GM12891 (cell line): ENCODE measurements at places on chromosomes 1 and 21.
A peak's percentile ranks its signal among the peaks of the same experiment; 100 is the strongest.

DNA sequence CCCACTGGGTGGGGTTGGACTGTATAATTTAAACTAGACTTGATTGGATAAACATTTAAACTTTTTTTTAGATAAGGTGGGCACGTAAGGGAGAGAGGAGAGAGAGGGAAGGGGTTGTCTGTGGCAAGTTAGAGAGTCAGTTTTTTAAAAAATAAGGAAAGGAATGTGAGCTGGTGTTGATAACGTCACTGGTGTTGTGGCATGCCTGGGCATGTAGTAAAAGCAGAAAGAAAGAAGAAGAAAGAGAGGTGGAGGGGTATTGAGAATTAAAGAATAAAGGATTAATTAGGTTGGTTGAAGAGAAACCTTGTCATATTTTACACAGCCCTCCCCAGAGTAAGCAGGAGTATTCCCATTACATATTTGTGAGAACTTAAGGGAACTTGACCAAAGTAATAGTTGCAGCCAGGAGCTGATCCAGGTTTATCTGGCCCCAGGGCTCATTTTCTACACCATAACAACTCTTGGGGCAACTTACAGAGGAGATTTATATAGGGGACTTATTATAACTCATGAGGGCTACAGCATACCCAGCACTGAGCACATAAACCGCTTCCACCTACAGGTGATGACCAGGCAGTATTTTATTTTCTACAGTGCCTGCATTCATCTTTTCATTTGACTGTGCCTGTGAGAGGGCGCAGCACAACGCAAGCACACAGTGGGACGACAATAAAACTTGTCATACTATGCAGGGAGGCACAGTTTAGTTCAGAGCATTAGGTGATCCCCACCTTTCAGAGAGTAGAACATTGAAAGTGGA is 70.2 kb downstream of the CCDC30 start:
- no peak for DNase-seq

DNA sequence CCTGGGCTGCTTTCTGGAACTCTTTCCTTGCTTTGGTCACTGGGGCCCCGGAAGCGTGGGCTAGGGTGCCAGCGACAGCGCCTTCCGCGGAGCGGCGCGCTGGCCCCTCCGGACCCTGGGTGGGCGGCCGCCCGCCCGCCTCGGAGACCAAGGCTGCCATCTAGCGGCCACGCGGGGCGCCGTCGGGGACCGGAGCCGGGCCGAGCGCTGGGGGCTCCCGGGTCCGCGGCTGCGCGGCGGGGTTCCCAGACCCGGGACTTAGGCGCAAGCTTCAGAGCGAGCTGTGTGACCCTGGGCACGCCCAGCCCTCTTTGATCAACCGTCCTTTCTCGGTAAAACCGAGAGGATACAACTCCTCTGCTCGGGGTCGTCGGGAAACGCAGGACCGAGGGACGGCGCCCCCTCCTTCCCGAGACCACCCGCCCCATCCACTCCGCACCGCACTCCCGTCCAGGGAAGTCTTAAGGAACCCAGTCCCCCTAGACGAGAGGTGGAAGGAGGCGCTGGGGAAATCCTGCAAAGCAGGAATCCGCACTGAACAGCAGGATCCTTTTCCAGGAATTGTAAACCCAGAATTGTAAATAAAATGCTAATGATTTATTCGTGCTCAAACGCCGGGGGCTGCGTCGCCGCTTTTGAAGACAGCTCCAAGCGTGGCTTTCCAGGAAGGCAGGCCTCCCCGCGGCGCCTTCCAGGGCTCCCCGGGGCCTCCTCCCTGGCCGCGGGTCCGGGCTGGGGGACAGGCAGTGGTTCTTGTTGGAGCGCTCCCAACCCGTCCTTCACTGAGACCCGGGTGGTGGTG is 41.2 kb downstream of the RRAGC start:
- peak; percentile 71 for DNase-seq

DNA sequence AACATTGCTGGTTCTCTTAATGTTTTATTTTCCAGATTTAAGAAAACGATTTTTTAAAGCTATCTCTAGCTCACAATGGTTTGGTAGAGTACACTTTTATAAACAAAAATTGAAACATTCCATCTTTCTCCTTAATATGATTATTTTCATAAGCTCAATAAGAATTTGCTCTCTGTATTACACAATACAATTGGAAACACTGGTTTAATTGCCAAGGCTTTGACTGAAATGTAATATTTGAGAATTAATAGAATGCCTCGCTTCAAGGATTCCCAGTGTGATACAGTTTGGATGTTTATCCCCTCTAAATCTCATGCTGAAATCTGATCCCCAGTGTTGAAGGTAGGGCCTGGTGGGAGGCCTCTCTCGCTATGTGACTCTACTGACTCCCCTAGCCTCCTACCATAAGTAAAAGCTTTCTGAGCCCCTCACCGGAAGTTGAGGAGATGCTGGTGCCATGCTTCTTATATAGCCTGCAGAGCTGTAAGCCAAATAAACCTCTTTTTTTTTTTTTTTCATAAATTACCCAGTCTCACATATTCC is 67.4 kb downstream of the DDAH1 start:
- DNase-seq: no peak

- DNase-seq: no peak
Observed at GRCh38 chr1:97396463-97396862, 524.4 kb downstream of the DPYD start.

DNA sequence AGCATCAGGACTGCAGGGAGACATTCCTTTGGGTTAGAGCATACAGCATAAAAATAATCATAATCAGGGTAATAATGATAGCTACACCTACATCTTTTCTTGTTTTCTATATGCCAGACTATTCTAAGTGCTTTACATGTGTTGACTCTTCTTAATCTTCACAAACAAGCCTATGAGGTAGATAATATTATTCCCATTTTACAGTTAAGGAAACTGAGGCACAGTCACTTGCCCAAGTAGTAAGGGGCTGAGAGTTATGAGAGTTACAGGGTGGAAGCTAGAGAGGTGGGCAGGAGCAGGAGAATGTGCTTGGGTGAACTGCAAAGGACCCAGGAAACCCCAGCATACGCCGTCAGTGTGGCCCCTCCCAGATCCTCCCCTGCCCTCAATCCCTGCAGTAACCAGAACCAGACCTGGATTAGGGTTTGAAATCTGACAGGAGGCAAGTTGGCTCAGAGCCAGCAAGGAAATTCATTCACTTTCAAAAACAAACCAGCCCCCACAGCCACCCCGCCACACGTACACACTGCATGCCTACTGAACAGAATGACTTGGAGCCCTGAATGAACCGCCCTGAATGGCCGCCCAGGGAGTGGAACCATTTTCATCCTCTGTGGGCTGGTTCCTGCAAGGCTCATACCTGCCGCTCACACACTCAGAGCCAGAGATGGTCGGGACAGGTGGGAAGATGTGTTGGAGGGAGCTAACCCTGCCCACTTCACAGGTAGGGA is 126.1 kb downstream of the TRABD2B start:
- no peak for DNase-seq

DNA sequence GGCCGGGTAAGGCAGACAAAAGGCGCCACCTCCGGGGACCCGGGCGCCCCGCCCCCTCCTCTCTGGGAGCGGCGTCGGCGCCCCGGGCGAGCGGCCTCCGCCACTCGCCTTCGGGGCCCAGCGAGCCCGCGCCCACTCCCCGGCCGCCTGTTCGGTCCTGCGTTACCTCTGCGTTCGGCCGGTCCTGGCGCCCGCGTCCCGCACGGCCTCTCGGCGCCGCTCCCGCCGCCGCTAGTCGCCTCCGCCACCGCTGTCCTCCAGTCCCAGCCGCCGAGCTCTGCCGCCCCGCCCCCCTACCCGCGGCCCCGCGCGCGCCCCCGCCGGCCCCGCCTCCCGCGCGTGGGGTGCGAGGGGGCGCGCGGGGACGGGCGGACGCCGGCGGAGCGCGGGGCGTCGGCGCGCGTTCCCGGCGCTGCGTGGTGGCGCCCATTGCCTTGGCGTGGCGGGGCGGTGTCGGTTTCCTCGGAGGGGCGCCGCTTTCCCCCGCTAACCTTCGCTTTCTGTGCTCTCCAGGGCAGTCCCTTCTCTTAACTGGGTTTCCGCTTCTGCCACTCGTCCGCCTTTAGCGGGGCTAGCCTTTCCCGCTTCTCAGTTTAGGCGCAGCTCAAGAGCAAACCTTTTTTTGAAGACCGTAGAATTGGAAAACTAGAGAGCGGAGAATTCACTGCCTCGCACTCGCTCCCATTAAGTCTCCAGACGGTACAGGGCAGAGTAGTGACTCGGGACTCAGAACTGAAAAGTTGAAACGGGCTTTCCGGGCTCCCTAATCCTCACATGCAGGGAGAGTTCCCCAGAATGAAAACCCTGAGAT is at the start of gene HP1BP3:
HP1BP3 (minus strand) TSS at position 279 of the 811 bp plus-strand sequence. CDS start 6,867 bp downstream, outside the sequence.
- DNase-seq: peak; percentile 68

GRCh38 chr21:31570824-31571566 is 88.5 kb upstream of the SOD1 start:
- DNase-seq: no peak

GRCh38 chr1:117101334-117101733 is 20.2 kb downstream of the TRIM45 start:
- DNase-seq: no peak

DNA sequence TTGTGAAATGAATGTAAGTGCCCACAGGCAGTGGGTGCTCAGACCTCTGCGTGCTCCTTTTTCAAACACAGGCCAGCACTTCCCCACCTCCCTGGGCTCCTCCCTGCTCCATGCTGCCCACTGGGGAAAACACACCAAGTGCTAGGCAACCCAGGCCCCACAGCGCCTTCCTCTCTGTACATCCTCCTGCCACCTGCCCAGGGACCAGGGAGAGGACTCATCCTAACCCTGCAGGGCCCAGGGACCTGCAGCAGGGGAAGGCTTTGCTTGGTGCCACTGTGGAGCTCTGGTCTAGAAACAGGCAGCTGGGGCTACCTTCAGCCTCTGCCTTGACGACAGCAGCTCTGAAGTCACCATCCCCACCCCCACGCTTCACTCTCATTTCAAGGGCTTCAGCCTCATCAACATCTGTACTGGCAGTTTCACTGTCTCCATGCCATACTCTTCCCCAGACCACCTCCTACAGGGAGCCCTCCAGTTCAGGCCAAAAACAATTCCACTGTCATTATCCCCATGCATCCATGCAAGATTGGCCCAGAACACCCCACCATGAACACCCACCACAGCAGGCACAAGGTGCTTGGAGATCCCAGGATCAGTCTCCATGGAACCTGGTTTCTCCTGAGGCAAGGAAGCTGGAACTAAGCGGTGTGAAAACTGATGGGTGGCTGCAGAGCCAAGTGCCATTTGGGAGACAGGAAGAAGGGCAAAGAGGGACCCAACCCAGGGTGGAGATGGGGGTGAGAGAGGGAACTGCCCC is 1.1 kb downstream of the IGSF8 start:
- no peak for DNase-seq

GRCh38 chr1:182488803-182489202 is 38.9 kb downstream of the RGSL1 start:
- DNase-seq: no peak
